ENCODE measurements at places on chromosomes 2 and 18. TPM values are rescaled to one million over a fixed set of nuclear protein-coding genes. Genes with fewer than 3 reads are reported as not detected.

GRCh38 chr2:188238386-188238785 is 53.3 kb upstream of the GULP1 start:
- no peak for DNase-seq

GRCh38 chr18:68323921-68324320 is 391.0 kb downstream of the TMX3 start:
- no peak for DNase-seq

- peak; percentile 43 for DNase-seq
Measured at GRCh38 chr2:174158003-174158402, 90.3 kb downstream of the OLA1 start.

- DNase-seq: no peak
Measured at GRCh38 chr18:51621864-51622160, 424.3 kb upstream of the MEX3C start.

DNA sequence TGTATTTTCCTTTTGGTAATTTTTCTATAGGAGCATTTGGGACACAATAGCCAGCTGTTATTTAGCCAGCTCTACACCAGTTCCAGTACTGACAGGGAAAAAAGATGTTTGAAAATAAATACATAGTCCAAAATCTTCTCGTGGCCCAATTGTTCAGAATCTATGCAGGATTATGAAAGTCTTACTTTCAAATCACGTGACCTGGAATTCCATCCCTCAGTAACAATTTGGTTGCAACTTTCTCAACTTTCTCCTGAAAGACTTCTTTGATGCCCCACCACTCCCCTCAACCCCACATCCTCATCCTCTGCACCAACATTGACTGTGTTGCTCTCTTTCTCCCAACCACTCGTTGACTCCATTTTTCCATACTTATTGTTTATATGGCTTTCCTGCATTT is 539.0 kb downstream of the LRP1B start:
- DNase-seq: no peak

DNA sequence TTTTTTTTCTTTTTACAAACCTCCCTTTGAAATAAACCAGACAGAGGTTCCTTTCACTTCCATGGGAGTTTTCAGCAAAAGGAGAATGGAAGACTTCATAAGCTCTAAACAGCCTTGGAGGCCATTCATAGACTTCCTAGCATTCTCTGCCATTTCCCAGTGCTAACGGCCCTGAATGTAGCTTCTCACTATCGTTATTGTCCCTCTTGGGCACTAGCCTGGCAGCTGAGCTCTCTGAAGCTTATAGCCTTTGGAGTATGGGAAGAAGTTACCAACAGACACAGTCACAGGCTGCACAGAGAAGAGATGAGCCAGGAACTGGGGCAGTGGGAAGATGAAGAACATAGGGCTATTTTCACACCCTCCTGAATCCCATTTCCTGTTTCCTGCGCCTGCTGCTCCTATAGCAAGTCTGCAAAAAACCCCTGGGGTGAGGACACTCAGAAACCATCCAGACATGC is 29.1 kb upstream of the EPC2 start:
- DNase-seq: no peak

- peak; percentile 86 for DNase-seq
Measured at GRCh38 chr18:54149078-54149697, 75.3 kb downstream of the MBD2 start.

DNA sequence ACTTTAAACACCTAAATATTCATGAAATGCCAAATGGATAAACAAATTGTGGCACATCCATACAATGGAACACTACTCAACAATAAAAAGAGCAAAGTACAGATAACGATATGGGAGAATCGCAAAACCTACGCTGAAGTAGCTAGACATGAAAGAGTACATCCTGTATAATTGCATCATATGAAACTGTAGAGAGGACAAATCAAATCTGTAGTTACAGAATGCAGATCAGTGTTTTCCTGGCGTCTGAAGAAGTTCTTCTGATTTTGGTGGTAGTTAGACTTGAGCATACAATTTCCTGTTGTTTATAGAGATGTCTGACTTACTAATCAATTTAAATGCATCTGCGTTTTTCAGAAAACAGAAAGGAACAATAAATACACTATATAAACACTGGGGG is 394.4 kb downstream of the SOCS6 start:
- no peak for DNase-seq

KCNE4 gene
- total RNA-seq: not detected

DNA sequence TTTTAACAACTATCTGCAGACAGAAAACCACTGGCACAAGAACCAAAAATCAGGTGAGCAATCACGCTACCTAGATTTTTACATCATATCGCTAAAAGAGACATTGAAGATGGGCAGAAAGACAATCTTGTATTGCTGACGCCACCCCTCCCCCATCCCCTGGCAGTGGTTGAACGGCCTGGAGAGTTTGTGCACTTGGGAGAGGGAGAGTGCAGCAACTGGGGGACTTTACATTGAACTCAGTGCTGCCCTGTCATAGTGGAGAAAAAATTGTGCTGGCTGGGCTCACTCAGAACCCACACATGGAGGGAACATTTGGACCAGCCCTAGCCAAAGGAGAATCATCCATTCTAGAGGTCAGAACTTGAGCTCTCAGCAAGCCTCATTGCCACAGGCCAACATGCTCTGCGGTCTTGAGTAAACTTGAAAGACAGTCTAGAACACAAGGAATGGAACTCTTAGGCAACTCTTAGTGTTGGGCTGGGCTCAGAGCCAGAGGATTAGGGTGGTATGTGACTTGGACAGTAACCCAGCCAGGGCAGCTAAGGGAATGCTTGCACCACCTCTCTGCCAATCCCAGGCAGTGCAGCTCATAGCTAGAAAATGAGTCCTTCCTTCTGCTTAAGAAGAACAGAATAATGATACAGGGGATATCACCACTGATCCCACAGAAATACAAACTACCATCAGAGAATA is 220.0 kb upstream of the CYP26B1 start:
- peak; percentile 84 for DNase-seq

DNA sequence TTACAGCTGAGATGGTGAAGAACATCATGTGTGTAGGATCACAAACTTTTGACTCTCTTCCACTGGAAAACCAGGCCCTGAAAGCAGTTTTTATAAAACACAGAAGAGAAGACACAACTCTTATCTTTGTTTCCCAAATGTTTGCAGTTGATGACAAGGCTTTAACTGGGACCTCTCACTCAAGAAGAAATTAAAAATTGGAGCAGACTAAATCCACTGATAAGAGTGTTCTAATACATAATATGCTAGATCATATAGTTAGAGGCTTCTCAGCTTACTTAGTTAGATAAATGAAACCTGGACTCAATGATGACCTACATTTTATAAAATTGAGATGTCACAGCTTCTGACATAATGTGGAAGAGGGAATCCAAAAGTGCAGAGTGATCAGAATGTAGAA is 158.3 kb upstream of the WDSUB1 start:
- DNase-seq: no peak

DNA sequence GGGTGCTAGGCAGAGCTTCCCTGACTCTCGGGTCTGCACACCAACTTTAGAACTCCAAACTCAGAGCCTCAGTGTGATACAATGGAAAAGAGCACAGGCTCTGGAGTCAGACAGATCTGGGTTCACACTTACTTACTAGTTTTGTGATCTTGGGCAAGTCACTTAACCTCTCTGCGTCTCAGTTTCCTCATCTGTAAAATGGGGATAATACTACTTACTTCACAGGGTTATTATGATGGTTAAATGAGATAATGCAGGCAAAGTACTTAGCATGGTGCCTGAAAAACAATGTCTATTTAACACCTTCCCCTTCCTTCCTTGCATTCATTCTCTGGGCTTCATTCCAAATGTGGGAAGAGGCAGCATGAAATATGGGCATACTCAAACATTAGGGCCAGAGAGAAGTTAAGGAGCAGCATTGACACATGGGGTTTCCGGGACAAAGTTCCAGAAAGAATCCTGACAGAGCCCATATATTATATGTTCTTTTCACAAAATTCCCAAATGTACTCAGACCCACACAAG is 13.3 kb downstream of the DNAJC27 start:
- DNase-seq: no peak

GRCh38 chr2:158740127-158740526 is 55.0 kb upstream of the DAPL1 start:
- no peak for DNase-seq

DNA sequence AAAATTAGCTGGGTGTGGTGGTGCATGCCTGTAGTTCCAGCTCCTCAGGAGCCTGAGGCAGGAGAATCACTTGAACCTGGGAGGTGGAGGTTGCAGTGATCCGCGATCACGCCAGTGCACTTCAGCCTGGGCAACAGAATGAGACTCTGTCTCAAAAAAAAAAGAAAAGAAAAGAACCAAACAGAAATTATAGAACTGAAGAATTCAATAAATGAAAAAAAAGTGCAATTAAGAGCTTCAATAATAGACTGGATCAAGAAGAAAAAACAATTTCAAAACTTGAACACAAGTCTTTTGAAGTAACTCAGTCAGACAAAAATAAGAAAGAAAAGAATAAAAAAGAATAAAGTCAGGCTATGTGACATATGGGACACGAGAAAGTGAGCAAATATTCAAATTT is 175.8 kb upstream of the ZSWIM2 start:
- no peak for DNase-seq

GAL3ST2 gene
- total RNA-seq: not detected

RGPD3 gene
- 0.21 TPM for total RNA-seq

DNA sequence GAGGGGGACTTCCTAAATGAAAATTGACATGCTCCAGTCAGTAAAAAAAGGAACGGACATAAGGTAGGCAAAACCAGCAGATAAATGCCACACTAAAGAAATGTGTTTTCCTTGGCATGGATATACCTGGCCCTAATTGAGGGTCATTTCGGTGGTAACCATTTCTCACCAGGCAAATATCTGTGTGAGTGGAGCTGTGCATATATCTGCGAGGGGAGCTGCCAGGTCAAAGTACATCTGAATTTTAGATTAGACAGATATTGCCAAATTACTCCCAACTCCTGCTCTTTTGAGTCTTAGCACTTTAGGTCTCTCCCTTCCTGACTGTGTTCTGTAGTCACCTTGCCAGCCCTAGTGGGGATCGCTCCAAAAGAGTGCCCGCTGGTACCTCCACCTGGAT is 204.2 kb downstream of the SH3BP4 start:
- DNase-seq: no peak

DNA sequence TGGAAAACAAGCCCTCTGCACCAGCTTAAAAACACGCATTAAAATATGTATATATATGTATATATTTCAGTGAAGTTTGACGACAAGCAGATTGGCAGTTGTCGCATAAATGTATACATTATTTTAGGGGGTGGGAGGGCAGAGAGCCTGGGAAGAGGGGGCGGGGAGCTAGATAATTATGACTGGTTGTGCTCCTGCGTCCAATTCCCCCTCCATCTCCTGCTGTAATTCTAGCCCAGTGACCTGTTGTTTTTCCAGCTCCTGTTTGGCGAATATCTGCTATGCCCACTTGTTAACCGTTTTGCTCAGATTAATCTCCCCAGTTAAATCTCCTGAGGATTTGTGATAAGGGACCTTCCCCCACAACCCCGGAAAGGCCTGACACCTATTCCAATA is 656 bp downstream of the UNC80 start:
- no peak for DNase-seq

DNA sequence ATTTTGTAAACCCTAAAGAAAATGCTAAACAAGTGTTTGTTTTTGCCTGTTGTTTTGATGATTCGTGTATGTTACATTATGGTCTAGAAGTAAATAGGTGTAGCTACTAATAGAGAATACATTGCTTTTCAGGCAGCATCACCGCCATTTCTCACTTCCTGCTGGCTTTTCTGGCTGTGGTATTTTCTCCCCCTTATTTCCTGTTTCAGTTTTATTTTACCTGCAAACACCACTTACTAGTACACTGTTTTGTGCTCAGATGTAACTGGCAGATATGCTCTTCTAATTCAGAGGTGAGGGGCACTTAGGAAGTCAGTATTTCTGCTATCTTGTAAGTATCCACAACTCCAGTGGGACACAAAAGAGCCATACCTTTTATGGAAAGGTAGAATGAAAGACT is 38.1 kb upstream of the SLC3A1 start:
- no peak for DNase-seq

- no peak for DNase-seq
Measured at GRCh38 chr2:127597046-127597983, 48.6 kb upstream of the GPR17 start.

BMP10 gene
- total RNA-seq: 0.46 TPM

DNA sequence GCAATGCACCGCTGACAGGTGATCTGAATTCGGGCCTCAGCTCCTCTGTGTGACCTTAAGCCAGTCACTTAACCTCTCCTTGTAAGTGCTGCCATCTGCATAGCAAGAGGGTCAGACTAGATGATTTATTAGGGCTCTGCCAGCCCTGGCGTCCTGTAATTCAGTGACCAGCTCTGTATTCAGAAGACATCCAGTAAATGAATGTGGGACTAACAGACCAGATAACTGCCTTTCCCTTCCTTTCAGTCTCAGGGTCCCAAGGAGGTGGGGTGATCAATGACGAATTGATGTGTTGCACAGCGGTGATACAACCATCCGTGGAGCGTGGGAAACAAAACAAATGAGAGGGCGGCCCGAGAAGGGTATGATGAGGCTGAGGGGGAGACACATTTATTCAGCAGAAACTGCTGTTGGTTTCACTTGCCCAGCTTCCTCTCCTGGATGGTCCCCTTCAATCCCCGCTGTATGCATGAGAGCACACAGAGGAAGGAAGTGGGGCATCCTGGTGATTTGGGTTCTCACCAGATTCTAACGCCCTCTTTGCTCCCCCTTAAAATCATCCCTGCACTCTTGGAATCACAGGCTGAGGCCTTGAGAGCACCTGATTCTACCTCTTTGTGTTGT is 92.8 kb downstream of the VIT start:
- DNase-seq: no peak

- DNase-seq: peak; percentile 83
Measured at GRCh38 chr18:8799596-8800441, 94.5 kb downstream of the MTCL1 start.

GRCh38 chr2:6184532-6185292 is 492.5 kb downstream of the SOX11 start:
- no peak for DNase-seq

FN1 gene
- 15.5 TPM for total RNA-seq

All from A172 (cell line).